ENCODE measurements at places on chromosomes 13 and 19. TPM values are rescaled to one million over a fixed set of nuclear protein-coding genes. Genes with fewer than 3 reads are reported as not detected.
A peak's percentile ranks its signal among the peaks of the same experiment; 100 is the strongest.

Gene RPL21
- 1,100 TPM for total RNA-seq

Gene GRIN2D
- 0.26 TPM for total RNA-seq

Gene ZNF441
- 4.0 TPM for total RNA-seq

Gene GZMM
- 37.6 TPM for total RNA-seq

Gene ZNF253
- total RNA-seq: 9.4 TPM

DNA sequence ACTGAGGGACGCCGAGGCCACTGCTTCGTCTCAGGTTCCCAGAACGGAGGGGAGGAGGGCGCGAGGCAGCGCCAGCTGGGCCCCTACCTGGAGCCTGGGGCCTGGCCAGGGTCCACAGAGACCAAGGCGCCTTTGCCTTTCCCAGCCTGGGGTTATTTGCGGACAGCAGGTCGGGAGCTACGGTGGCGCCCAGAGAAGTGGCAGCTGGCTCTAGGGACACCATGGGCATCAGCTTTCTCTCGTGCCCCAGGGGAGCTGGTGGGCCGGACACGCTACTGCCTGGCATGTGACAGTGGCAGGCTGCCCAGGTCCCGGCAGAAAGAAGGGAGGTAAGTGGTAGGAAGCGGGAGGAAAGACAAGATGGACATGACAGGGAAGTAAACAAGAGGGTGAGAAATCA lies 19.0 kb downstream of the AKT2 start:
- no peak for DNase-seq

GRCh38 chr13:19618977-19619376 lies 14.5 kb upstream of the MPHOSPH8 start:
- DNase-seq: peak; percentile 73

GRCh38 chr19:11586331-11586730 lies 8.9 kb upstream of the ACP5 start:
- no peak for DNase-seq

- DNase-seq: no peak
Measured at GRCh38 chr19:28288572-28289264, 924.2 kb downstream of the UQCRFS1 start.

DNA sequence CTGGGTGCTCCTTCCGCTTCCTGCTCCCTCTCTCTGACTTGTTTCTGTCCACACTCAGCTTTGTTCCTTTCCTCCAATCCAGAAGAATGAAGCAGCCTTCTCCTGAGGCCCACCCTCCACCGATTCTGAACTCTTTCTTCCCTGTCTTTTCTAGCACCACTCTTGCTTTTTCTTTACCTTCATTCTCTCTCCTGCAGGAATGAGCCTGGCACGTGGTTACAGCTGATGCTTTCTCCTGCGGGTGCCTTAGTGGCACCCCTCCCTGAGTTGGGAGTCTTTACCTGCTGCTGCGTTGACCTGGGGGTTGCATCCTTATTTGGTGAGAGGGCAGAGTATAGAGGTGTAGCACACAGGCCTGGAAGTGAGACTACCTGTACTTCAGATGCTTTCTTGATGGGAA lies 6.2 kb downstream of the UBAC2 start:
- DNase-seq: no peak

All from activated CD4-positive, alpha-beta T cell treated with anti-CD3 and anti-CD28 coated beads, Interleukin-2, amount 10 ng/mL, durations not matched to agents 24 days and 14 days (primary cell).